ENCODE measurements at places on chromosomes 16 and 17.
A peak's percentile ranks its signal among the peaks of the same experiment; 100 is the strongest.

DNA sequence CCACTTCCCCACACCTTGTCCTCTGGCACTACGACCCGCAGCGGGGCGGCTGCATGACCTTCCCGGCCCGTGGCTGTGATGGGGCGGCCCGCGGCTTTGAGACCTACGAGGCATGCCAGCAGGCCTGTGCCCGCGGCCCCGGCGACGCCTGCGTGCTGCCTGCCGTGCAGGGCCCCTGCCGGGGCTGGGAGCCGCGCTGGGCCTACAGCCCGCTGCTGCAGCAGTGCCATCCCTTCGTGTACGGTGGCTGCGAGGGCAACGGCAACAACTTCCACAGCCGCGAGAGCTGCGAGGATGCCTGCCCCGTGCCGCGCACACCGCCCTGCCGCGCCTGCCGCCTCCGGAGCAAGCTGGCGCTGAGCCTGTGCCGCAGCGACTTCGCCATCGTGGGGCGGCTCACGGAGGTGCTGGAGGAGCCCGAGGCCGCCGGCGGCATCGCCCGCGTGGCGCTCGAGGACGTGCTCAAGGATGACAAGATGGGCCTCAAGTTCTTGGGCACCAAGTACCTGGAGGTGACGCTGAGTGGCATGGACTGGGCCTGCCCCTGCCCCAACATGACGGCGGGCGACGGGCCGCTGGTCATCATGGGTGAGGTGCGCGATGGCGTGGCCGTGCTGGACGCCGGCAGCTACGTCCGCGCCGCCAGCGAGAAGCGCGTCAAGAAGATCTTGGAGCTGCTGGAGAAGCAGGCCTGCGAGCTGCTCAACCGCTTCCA, 2.6 kb downstream of the METTL26 start:
- DNase-seq: no peak

GRCh38 chr16:52123061-52123839, 423.7 kb downstream of the TOX3 start:
- DNase-seq: no peak

DNA sequence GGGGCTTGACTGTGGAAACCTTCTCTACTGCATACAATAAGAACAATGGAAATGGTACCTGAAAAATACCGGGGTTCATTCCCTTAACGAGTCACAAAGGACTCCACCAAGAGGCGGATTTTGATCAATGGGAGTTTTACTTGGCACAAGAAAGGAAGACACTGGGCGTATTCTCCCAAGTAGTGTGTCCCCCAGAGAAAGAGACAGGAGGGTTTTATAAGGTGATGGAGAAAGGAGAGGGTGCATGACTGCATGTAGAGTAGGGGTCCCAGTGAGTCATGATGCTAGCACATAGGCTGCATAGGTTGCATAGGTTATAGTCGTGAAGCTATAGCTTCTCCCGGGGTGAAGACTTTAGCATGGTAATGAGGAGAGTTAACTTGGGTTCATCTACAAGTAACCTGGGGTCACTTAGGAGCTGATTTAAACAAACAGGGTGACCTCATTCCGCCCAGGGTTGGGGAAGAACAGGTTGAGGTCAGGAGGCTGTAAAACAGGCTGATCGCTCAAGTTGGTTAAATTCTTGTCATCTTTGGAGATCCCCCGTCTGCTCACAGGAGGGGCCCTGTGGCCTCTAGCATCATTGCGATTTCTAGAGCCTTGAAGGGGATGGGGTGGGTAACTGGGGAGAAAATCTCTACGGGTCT, 1.5 kb downstream of the MPV17L start:
- DNase-seq: no peak

GRCh38 chr17:19003543-19004420, 782 bp downstream of the FAM83G start:
- peak; percentile 5 for DNase-seq

DNA sequence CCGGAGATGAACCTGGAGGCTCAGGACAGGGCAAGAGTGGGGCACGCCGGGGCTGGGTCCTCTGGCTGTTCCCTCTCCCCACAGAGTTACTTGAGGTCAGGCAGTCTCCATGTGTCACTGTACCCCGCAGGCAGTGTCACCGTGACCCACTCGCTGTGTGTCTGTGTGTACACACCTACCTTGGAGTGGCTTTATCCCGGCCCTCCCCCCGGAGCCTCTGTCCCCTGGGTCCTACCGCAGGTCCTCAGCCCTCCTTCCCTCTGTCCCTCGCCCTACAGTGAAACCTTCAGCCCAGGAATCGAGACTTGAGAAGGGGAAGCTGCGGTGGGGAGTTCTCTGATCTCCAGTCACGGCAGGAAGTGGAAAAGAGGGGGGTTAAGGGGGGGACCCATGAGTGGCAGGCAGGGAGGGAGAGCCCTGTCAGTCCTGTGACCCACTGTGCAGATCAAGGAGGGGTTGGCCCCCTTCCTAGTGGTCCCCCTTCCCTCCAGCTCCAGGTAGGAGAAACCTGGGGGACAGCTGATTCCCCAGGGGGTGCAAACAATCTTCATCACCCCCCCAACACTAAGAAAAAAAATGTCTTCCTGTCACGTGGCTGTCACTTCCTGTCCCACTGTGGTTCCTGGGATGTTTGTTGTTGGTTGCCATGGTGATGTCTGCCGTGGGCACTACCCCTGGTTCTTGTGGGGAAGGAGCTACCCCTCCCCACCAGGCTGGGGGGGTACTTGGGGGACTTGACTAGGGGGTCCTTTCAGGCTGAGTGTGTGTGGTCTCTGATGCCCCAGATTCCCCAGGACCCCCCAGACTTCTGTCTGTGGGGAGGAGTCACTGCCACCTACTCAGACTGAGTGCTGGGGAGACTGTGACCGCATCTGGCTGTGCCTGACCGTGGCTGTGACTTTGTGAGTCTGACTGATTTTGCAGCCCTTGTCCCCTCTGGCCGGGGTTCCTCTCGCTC, 13.7 kb downstream of the RARA start:
- peak; percentile 33 for DNase-seq

- no peak for DNase-seq
Measured at GRCh38 chr17:47696717-47697642, 3.0 kb downstream of the TBKBP1 start.

- peak; percentile 11 for DNase-seq
Measured at GRCh38 chr17:73068322-73069153, 23.9 kb downstream of the SLC39A11 start.

- DNase-seq: no peak
Measured at GRCh38 chr17:1232786-1233185, 37.5 kb upstream of the BHLHA9 start.

- no peak for DNase-seq
Measured at GRCh38 chr16:12124742-12125141, 148.2 kb downstream of the SNX29 start.

GRCh38 chr16:50252874-50253513, 13.4 kb upstream of the ADCY7 start:
- no peak for DNase-seq

GRCh38 chr16:27185776-27186130, 17.6 kb upstream of the KDM8 start:
- DNase-seq: no peak

GRCh38 chr17:82355770-82356427, 3.1 kb upstream of the TEX19 start:
- DNase-seq: no peak

- no peak for DNase-seq
Measured at GRCh38 chr16:52592778-52593177, 45.8 kb upstream of the TOX3 start.

- DNase-seq: peak; percentile 30
Measured at GRCh38 chr17:20063665-20064648, 54.8 kb downstream of the SPECC1 start.

- peak; percentile 2 for DNase-seq
Measured at GRCh38 chr16:69037373-69038160, 67.9 kb upstream of the HAS3 start.

GRCh38 chr17:67542219-67543114, 165.4 kb downstream of the PITPNC1 start:
- DNase-seq: no peak

DNA sequence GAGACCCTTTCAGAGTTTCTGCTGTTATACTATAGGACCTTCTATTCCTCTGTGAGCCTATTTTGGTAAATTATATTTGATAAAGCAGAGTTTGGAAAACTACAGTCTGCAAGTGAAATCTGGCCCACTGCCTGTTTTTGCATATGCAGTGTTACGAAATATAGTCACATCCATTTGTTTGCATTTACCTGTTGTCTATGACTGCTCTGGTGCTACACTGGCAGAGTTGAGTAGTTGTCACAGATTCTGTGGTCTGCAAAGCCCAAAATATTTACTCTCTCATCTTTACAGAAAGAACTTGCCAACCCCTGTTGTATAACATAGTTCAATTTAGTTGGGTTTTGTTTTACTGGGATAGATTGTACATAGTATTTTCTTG, 42.3 kb downstream of the TNRC6A start:
- no peak for DNase-seq

- DNase-seq: no peak
Measured at GRCh38 chr17:17053446-17054379, 11.5 kb downstream of the MPRIP start.

DNA sequence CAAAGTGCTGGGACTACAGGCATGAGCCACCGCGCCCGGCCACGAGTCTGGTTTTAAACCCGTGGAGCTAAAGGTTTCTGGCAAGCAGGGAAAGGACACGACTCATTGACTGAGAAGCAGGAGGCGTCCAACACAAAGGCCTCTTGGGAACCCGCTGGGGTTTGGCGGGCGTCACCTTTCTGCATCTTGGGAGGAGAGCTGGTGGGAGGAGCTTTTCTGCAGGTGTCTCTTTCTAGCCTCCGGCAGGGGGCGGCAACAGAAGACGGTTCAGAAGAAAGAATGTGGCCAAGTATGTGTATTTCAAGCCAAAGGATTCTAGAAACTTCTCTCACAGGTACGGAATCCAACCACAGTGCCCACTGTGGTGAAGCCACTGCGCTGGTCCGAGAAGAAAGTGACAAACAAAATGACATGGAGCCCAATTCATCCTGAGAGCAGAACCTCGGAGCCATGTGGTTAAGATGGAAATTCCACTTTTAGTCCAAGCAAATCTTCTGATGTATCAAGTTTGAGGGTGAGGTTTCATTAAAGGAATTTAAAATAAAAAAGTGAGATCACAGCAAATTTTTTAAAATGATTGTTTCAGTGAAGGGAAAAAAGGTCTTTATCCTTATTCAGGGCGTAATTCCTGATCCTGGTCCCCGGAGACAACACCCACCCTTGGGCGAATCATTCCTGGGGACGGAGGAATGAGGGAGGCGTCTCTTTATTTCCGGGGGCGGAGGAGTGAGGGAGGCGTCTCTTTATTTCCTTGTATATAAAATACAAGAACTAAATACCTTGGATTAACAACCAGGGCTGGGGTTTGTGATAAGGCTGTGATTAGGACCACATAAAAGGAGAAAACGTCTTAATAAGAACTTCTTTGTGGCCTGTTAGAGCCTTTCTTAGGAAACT, 97.6 kb downstream of the MRM3 start:
- peak; percentile 88 for DNase-seq

DNA sequence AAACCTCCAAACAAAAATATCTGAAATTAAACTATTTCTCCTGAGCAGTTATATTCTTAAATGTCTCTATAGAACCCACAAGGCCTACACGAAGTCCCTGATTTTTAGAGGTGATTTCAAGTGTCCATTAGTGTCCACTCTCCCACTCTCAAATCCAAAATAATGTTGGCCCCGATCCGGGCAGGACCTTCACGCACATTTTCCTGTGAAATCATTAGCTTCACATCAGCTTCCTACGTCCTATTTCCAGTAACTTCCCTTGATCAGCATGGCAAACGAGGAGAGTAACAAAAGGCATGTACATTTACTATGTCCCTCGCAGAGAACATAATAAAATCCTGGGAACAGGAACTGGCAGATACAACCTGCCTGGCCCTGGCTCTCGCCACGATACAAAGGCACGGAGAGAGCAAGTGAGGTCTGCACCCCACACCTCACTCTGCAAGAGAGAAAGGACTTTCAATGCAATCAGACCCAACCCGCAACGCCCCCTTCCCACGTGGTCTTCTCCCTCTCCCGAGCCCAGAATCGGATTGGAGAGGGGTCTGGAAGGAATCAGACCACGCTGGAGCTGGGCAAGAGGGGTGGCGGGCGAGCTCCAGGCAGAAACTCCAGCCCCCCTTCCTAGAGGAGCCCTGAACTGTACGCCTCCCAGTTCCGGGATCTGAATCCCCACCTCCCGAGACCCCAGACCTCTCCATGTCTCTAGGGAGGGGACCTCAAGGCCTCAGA, 17.5 kb upstream of the C17orf78 start:
- peak; percentile 59 for DNase-seq

DNA sequence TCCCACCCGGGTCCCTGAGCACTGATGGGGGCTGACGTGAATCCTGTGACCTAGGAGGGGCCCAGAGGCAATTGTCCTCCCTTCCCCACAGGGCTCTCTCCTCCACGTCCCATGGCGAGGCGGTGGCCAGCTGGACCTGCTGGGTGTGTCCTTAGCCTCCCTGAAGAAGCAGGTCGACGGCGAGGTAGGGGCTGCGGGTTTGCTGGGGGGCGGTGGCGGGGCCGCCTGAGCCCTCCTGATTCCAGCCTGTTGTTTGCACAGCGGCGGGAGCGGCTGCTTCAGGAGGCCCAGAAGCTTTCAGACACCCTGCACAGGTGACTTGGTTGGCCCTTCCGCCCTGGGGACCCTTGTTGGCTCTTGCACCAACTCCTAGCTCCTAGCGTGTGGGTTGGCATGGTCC, 1.7 kb downstream of the CHTF18 start:
- DNase-seq: no peak

- DNase-seq: no peak
Measured at GRCh38 chr17:40996829-40997228, 2.9 kb upstream of the KRTAP3-3 start.

- DNase-seq: no peak
Measured at GRCh38 chr17:36602030-36602748, 806 bp downstream of the MRM1 start.

GRCh38 chr16:63967966-63968365, 1153.9 kb downstream of the CDH11 start:
- DNase-seq: no peak

- no peak for DNase-seq
Measured at GRCh38 chr16:50103764-50104163, 38.0 kb downstream of the HEATR3 start.

DNA sequence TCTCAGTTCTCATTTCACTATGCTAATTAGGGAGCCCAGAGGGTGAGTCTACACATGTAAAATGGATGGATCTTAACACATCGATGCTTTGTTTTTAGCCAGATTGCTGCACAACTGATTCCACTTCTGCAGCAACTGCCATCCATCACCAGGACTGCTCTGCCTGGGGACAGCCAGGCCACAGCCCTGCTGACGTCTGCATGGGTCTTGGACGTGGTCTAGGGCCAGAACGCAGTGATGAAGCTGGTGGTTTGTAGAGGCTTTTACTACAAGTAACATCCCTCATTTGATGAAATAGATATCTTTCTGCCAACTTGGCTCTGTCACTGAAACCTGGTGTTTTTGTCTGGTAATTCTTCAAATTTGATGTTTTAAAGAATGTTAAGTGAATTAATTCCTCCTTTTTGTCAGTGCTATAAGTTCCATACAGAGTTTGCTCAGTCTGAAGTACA, 50.6 kb downstream of the MARCHF10 start:
- DNase-seq: no peak

Data from DMS79 treated with DMSO at 0.1 percent for 48 hours (cell line).